ENCODE measurements at places on chromosomes 6 and 20.

- DNase-seq, result no peak
Observed at GRCh38 chr6:35905841-35906498, 14.9 kb downstream of the SRPK1 start.

DNA sequence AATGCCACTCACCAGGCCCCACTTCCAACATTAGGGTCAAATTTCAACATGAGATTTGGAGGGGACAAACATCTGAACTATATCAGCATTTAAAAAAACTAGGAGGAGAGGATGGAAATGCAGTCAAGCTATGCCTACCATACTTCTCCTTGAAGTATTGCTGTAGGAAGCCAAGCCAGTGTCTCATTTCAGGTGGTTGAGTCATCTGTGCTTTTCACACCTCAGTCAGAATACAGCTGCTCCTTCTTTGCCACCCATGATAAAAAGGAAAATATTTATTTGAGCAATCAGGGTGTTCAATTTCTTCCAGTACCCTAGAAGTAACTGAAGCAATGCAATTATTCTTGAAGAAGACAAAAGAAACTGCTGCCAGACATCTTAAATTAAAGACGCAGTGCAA, 47.0 kb upstream of the EEF1E1 start:
- no peak for DNase-seq

- DNase-seq, result no peak
Observed at GRCh38 chr20:52410182-52410647, 218.6 kb upstream of the ZFP64 start.

DNA sequence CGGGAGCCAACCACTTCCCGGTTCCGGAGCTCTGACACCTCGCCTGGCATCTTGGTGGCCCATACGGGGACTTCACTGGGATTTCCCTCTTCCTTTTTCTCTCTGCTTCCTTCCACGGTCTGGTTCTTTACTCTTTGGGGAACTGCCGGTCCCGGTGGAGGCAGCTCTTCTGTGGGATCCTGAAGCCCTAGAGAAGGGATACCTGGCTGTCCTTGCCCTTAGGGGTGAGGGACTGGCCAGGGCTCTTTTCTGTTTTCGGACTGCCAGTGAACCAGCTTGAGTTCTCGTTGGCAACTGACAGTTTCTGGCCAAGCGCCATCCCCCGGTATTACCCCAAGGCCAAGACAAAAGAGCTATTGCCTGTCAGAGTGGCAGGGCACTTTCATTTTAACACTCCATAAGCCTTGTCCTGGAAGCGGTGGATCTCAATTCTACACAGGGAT, 880 bp upstream of the CPXM1 start:
- DNase-seq, result no peak

Measured in stimulated activated CD8-positive, alpha-beta memory T cell treated with anti-CD3 and anti-CD28 coated beads, Interleukin-4, amount 100 ng/mL, for 24 hours (primary cell).